ENCODE measurements at places on chromosomes 1 and 21. TPM values are rescaled to one million over a fixed set of nuclear protein-coding genes. Genes with fewer than 3 reads are reported as not detected.

EPHA2 gene
- total RNA-seq: 123 TPM

CRABP2 gene
- total RNA-seq: 9.1 TPM

NCAM2 gene
- total RNA-seq: not detected

C1QC gene
- total RNA-seq: not detected

Measured in A549 treated with Hydrocortisone at 1 μM for 4 hours (cell line).